Activated T-cell treated with anti-CD3 and anti-CD28 coated beads for 48 hours (primary cell): ENCODE measurements at places on chromosomes 4 and X.

DNA sequence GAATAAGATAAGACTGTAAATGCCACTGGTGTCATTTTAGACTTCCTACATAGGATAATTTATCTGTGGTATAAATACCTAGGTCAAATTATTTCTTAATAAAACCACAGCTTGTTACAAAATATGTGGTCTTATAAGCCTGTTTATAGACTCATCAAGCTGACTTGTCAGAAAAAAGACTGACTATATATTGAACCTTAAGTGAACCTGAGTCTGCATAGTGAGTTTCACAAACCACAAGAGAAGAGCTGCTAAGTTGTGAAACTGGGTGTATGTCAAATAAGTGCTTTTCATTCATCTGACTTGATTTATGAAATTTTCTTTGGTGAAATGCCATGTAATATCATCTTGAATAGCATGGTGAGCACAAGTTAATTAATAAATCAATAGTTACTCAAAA lies 48.4 kb upstream of the TMPRSS11A start:
- DNase-seq: no peak

DNA sequence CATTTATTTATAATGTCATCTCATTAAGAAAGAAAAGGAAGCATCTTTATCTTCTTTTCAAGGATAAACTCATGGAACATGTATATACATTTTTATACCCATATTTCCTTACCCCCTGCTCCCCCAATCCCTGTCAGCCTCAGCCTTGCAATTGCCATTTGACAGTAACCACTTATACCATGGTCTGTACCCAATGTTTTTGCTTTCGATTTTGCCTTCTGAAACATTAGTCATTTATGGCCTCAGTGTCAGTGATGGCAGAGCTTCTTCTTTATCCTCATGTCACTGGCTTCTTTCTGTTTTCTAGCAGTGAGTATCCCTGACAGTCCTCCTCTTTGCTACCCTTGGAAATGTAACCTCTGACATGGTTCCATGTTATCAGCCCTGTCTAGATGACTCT lies 228.4 kb downstream of the SPRY1 start:
- no peak for DNase-seq

- no peak for DNase-seq
These were observed 24.2 kb downstream of the SMC1A start for GRCh38 chrX:53398216-53398615.

- DNase-seq: no peak
These were observed 139.2 kb upstream of the ANK2 start for GRCh38 chr4:112910109-112910736.

- peak; percentile 76 for DNase-seq
These were observed 616 bp downstream of the WDR1 start for GRCh38 chr4:10115797-10116568.

GRCh38 chrX:17377795-17378194 lies 2.8 kb downstream of the NHS start:
- no peak for DNase-seq

DNA sequence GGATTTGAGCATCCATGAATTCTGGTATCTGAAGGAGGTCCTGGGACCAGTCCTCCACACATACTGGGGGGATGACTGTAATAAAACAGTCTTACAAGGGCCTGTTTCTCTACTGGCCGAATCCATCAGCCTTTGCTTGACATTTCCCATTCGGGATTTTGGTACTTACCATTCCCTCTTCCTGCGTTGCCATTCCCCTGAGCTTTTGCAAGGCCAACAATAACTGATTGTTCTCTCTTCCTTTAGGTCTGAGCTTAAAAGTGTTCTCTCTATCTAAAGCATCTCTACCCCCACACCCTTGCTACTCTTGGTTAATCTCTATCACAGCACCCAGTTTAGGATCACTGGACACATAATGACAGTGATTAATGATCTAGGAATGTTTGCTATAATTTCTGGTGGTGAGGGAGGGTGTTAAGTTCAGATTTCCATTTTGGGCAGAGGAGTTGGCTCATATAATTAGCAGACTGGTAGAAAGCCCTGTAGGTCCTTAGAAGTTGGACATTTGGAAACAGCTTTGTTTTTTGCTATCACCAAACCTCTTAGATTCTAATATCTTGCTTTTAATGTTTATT lies 29.4 kb downstream of the TMA16 start:
- no peak for DNase-seq

- no peak for DNase-seq
These were observed 403.0 kb upstream of the CNKSR2 start for GRCh38 chrX:20971250-20971649.

DNA sequence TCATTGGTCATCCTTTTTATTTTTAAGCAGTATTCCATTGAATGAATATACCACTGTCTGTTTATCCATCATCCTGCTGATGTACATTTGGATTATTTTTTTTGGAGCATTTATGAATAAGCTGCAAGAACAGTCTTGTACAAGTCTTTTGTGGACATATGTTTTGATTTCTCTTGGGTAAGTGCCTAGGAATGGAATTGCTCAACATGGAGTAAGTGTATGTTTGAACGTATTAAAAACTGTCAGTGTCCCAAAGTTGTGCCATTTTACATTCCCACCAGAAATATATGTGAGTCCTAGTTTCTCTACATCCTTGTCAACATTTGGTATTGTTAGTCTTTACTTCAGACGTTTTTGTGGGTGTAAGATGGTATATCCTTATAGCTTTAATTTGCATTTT lies 287.0 kb upstream of the POF1B start:
- DNase-seq: no peak

DNA sequence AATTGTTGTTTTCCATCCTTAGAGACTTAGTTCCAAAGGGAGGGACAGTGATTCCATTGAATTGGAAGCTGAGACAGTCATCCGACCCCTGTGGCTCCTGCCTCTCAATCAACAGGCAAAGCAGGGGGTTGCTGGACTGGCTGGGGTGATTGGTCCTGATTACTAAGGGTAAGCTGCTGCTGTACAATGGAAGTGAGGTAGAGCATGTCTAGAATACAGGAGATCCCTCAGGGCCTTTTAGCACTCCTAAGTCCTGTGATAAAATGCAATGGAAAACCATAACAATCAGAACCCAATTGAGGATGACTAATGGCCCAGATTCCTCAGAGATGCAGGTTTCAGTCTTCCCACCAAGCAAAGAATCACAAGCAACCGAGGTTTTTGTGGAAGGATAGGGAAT lies 127.6 kb downstream of the AASDH start:
- no peak for DNase-seq

DNA sequence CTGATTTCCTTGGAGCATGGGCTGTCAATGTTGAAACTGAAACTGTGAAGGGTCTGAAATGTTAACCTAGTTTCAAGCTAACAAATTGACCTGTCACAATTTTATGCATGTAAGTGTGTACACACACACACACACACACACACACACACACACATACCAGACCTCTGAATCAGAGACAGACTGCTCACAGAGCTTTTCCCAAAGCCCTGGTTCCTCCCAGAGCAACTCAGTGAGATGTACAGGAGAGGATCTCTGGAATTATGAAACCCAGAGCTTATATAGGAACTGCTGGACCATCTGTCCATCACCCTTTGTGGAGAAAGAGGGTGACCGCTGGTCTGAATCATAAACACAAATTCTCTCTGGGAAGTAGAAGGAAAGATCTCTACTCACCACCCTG lies 228.1 kb upstream of the PRPS2 start:
- no peak for DNase-seq
